T-helper 1 cell (primary cell): ENCODE measurements at places on chromosomes 2 and 18.

DNA sequence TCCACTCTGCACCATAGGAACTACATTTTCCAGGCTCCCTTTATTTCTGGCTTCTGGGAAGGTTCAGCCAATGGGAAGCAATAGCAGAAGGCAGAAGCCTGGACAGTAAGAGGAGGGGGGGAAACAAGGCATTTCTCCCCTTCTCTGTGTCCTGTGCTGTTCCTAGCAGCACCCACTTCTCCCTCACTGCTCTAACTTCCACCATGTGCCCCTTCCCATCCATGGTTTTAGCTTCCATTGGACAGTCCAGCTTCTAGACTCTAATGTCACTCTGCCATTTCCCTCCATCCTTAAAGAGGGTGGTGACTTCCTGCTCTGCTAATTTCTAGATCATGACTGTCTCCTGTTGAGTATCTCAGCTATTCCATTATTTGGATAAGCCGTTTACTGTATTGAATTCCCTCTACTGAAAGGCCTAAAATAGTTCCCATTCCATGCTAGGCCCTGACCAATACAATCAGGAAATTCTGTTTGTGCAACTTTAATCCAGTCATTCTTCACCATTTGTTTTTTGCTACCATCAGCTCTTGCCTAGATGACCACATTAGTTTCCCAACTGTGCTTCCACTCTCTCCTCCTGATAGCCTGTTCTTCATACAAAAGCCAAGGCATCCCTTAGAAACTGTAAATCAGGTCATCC lies 20.8 kb upstream of the LYPD1 start:
- DNase-seq = no peak

DNA sequence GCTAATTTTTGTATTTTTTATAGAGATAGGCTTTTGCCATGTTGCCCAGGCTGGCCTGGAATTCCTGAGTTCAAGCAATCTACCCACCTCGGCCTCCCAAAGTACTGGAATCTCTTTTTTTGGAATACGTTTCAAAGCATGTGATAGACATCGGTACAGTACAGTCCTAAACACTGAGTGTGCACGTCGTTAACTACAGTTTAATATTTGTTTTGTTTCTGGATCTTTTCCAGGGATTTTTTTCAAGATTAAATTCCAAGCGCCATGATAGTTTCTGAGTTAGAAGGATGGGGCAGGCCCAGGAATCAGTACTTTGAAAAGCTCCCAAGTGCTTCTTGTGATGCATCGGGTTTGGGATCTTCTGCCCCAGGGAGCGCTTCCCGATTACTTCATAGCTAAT lies 33.3 kb downstream of the NEDD4L start:
- DNase-seq = no peak

- no peak for DNase-seq
Observed at GRCh38 chr2:152587187-152587947, 129.9 kb downstream of the PRPF40A start.

GRCh38 chr2:233402789-233403188 lies 48.5 kb downstream of the DGKD start:
- DNase-seq = no peak

GRCh38 chr2:236178890-236179235 lies 10.7 kb upstream of the GBX2 start:
- DNase-seq = no peak

GRCh38 chr2:157460384-157460837 lies 16.5 kb upstream of the CYTIP start:
- DNase-seq = no peak

DNA sequence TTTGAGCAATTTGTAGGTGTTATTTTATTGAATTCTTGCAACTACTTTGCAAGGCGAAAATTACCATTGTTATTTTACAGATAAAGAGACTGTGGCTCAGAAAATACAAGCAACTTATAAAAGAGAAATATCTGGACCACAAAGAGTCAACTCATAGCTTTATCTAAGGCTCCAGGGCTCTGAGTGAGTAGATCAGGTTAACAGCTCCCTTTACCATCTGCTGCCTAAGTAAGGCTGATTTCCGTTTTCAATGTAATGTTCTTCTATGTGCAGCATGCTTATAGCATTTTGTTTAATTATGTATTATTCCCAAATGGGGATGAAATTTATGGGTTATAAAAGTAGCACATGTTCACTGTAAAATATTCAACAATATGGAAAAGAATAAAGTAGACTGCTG lies 299.1 kb upstream of the TNP1 start:
- no peak for DNase-seq
